ENCODE measurements at places on chromosomes 3 and 15.

- DNase-seq, result no peak
These were observed 2.7 kb upstream of the LMAN1L start for GRCh38 chr15:74809956-74810355.

GRCh38 chr3:159238646-159239045 lies 436.8 kb downstream of the MFSD1 start:
- DNase-seq, result no peak

DNA sequence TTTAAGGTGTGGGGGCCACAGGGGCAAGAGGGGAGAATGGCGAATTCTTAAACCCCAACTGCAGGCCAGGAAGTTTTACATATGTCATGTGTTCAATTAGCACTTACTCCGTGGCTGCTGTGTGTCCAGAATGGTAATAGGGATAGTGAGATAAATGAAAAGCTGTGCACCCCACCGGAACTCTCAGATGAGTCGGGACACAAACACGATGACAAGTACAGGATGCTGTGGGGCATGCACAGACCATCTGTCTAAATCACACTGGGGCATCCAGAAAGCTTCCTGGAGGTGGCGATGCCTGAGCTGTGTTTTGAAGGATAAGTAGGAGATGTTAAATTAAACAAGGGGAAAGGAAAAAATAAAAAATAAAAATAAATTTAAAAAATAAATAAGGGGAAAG lies 18.3 kb upstream of the TMEM158 start:
- no peak for DNase-seq

DNA sequence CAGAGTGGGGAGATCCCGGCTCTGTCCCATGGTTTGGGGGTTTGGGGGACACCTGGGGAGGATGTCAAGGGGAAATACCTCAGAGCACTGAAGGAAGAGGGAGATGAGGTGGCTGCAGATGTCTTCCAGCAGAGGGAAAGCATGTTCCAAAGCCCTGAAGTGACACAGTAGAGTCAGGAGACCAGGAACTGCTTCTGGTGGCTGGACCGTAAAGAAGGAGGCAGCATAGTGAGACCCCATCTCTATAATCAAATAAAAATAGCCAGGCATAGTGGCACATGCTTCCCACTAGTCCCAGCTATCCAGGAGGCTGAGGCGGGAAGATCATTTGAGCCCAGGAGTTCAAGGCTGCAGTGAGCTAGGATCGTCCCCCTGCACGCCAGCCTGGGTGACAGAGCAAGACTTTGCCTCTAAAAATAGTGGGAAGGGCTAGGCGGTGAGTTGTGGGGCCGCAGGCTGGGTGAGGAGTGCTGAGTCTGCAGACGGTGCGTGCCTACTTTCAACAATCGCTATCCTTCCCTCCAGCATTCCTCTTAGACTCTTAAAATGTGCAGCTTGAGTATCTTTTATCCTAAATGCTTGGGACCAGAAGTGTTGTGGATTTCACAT lies 26.2 kb downstream of the HES1 start:
- no peak for DNase-seq

DNA sequence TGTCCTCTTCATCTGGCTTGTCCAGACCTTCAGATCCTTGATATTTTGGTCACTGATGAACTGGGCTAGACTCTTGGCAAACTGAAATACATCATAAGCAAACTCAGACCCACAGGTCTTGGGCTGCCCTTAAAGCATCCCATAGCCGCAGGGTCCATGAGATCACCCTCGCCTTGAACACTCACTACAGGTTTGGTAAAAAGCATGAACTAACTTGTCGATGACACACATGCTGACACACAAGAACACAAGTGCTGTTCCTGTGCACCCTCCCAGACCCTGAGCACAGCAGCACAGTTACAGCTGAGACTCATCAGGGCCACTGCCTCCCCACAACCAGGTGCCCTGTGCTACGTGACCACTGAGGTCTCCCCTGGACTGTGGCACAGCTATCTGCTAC lies 21.0 kb downstream of the PFKFB4 start:
- no peak for DNase-seq

GRCh38 chr3:187968883-187969580 lies 184.9 kb upstream of the LPP start:
- no peak for DNase-seq

GRCh38 chr3:120659285-120659684 lies 22.8 kb downstream of the HGD start:
- DNase-seq, result no peak

- no peak for DNase-seq
These were observed 444.5 kb downstream of the PLOD2 start for GRCh38 chr3:145716519-145716918.

Measured in stimulated activated naive CD8-positive, alpha-beta T cell treated with anti-CD3 and anti-CD28 coated beads, Interleukin-15, Interleukin-2, amounts not matched to agents 100 U/mL and 50 U/mL, for 24 hours (primary cell).